ENCODE measurements at places on chromosomes 3 and 15.

DNA sequence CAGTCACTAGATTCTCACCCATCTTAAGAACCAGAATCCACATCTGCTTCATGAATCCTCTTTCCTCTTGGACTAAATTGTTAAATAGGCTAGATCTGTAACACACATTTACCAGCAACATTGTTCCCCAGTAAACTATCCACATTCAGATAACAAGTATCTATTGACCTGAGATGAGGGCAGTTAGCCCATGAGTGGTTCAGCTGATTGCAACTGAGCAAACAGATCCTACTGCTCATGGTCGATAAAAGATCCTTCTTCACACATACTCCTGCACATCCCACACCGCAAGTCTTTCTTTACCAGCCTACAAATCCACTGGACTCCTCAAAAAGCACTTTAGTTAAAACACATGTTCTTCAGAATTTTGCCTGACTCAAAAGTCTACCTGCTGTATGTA is 59.2 kb downstream of the UACA start:
- DNase-seq = no peak

GRCh38 chr3:37492977-37493471 is 318.6 kb upstream of the LRRFIP2 start:
- no peak for DNase-seq

DNA sequence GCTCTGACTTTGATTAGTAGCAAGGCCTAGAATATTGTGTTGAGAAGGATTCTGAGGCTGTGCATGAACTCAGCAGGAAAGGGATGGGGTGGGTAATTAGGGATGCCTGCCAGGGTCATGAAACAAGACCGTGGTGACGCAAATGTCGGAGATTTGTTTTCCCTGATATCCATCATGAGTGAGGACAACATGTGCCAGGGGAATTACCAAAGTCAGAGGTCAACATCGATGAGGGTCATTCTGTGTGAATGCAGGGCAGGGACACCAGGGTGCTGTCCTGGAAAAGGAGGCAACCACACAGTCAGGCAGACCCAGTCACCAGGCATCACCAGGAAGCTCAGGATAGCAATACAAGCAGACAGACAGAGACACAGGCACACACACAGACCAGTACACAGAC is 52.2 kb downstream of the SLCO2A1 start:
- DNase-seq = no peak

- DNase-seq = no peak
Measured at GRCh38 chr15:36415643-36416042, 163.8 kb upstream of the CDIN1 start.

GRCh38 chr15:70103880-70104626 is 6.3 kb upstream of the TLE3 start:
- no peak for DNase-seq

DNA sequence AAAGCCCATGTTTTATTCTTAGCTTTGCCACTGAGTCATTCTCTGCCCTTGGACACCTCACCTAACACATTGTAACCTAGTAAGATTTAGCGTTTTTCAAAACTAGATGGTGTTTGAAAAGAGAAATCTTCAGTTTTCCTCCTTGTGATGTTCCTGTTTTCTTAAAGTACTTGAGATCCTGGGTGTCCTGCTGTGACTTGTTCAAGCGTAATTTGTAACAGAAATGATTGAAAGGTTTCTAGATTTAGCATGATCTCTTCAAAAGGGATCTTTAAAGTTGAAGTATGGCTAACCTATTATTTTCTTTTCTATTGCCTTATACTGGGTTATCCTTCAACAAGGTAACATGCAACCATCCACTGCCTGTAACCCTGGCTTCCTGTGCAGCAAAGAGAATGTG is 32.6 kb upstream of the SPATA16 start:
- DNase-seq = no peak

DNA sequence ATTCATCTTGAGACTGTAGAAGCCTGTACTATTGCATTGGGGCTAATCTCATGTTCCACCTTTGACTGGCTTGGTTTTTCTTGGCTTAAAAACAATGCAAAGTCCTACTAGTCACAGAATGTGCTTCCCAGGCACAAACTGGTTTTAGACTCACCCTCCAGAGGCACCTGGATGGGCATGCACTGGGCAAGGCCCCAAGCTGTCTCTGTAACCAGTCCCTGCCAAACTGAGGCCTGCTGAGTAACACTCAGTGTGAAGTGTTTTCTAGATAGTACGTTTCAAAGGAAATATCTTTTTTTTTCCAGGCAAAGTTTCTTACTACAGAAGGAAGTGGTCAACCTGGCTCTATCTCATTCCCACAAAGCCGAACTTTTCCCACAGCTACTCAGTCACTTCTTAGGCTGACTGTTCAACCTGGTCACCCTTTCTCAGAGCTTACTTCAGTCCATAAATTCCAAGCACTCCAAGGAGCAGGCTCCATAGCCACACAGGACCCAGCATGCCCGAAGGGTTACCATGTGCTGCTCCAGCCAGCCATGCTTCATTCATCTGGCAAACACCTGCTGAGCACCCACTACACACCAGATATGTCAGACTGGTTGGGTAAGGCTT is 57.4 kb downstream of the NPTN start:
- no peak for DNase-seq

DNA sequence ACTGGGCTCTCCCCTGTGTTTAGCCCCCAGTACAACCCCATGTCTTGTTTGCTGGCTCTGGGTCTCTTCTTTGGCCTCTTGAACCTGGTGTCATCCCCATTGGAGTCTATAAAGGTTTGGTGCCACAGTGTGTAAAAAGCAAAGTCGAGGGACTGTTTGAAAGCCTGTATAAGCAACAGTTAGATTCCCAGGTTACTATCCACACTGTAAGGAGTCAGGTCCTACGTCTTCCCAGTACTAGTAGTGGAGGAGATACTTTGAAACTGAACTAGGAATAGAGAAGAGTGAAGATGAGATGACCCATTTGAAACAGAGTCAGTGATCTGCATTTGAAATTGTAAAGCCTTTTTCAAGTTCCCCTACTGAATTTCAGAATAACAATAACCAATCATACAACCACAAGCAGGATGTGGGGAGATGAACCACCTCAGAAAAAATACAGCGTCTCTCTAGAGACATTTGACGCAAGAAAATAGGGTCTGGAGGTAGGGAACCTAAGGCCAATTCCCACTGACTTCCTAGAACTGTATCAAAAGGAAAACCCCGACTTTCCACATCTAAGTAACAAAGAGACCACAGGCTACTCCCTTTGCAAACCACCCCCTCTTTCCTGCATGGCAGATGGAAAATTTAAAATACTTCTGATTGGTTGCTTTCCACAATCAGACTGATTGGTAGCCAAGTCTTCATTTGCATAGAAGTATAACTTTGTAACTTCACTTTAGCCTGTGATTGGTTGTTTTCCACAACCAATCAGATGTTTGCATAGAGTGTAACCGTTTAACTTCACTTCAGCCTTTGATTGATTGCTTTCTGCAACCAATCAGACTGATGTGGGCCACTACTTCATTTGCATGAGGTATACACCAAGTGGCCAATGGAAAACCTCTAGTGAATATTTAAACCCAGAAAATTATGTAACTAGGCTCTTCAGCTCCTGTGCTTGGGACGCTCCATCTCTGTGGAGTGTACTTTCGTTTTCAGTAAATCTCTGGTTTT is 49.9 kb upstream of the NEDD4 start:
- no peak for DNase-seq

DNA sequence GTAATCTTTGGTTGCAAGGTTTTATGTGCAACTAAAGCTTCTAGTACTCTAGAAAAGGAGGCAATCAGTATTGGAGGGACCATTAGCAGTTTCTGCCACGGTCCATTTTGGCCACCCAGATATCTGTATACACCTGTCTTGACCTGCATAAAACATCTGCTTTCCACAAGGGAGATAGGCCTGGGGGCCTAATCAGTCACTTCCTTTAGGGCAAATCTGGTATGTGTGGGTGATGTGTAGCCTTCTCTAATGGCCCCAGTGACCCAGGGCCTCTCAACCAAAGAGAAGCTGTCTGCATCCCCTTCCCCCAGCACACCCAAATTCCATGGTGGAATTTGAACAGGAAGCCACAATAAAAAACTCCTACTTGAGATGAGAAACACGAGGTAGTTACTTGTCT is 19.5 kb downstream of the IRAK2 start:
- DNase-seq = no peak
